Effector CD4-positive, alpha-beta T cell (primary cell): ENCODE measurements at places on chromosomes 12 and 14.

GRCh38 chr14:65554837-65555236, 142.3 kb downstream of the FUT8 start:
- no peak for DNase-seq

DNA sequence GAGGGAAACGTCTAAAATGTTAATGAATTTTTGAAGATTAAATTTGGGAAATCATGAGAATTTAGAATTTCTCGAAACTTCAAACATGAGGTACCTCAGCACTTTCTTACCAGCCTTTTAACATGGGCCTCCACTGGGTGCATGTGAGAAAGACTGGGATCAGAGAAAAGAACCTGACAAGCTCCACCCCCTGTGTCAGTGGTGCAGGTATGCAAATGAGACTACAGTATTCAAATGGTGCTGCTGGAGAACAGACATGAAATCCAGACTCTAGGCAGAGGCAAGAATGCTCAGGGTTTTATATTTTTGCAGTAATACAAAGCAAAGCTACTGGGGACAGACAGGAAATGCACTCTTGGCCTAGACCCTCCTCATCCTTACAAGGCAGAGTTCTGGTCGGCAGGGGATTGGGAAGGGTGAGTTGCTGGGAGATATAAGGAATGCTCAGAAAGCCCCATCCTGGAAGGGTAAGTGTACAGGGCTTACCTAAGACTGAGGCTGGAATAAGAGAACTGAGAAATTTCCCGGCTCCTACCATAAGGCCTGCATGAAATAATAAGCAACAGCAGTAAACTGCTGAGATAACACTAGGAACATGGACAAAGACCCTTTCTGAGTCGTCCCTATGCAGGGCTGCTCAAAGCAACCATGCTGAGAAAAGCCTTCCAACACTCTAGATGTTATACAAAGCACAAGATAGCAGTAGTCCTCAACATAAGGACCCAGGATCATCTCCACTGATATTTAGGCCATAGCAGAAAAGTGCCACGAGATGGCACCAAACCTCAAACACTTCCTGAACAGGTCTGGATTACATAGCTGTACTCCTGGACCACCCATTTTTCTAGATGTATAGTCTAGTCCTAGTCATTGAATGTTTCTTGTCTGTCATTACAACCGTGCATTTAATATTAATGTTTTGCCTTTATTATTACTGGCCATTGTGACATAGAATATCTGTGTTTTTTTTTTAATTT, 260.8 kb downstream of the RASSF9 start:
- DNase-seq: no peak

- DNase-seq: no peak
Measured at GRCh38 chr12:78568321-78569020, 296.1 kb upstream of the SYT1 start.

GRCh38 chr12:66345956-66346355, 43.7 kb downstream of the HELB start:
- no peak for DNase-seq
